ENCODE measurements at places on chromosomes 6 and 20.

- DNase-seq, result no peak
Measured at GRCh38 chr6:125546841-125547251, 202.6 kb upstream of the HEY2 start.

- no peak for DNase-seq
Measured at GRCh38 chr6:101779051-101779844, 385.7 kb downstream of the GRIK2 start.

DNA sequence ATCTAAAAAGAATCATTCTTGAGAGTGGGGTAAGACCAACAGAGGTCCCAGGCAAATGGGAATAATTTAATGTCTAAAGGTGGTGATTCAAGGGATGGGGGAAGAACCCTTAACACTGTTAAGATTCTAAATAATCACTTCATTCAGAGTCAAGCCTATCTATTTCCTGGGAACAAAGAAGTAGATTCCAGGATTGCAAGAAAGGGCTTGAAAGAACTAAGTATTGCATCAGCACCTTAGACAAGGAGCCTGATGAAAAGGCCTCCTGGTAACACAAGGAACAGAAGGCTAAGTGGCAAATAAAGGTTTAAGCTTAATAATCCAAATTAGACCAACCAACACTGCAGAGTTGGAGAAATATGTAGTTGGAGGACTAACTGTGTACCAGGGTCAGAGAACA lies 620.7 kb upstream of the BTBD3 start:
- DNase-seq, result no peak

GRCh38 chr6:93222071-93222851 lies 197.1 kb downstream of the EPHA7 start:
- no peak for DNase-seq

- no peak for DNase-seq
Measured at GRCh38 chr20:47508278-47508677, 6.6 kb downstream of the NCOA3 start.

GRCh38 chr6:69280858-69281257 lies 516.0 kb downstream of the LMBRD1 start:
- no peak for DNase-seq

DNA sequence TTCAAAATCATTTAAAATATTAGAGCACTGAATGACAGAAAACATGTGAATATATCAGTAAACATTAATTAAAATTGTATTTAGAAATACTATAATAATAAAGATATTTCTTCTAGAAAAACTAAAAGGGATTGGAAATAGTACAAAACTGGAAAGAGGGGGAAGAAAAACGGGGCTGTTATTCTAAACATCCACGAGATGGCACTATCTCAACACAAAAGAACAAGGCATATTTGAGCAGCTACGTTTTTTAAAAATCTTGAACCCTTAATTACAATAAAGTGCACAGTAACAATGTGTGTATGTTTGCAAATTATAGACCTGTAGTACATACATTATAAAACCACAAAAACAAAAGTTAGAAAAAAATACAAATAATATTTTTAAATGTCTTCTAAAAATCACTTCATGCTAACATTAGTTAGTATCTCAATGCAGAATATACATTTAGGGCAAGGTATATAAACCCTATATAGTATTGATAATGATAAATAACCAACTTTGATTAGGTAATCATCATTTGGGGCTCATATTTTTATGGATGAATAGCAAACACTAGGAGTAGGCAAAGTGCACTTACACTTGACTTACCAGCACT lies 42.5 kb upstream of the PNISR start:
- peak; percentile 33 for DNase-seq

DNA sequence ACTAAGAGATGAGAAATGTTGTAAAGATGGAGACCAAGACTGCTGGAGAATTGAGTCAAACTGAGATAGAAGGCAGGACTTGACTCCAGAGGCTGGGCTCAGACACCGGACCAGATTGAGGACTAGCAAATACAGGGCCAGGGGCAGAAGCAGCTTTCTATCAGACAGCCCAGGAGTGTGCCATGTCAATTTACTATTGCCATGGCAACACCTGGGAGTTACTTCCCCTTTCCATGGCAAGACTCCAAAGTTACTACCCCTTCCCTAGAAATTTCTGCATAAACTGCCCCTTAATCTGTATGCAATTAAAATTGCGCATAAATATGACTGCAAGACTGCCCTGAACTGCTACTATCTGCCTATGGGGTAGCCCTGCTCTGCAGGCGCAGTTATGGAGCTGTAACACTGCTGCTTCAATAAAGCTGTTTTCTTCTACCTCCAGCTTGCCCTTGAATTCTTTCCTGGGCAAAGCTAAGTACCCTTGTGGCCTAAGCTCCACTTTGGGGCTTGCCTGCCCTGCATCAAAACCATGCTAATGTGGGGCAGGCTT lies 90.1 kb upstream of the EDN1 start:
- DNase-seq, result no peak

- DNase-seq, result no peak
Measured at GRCh38 chr20:9109566-9109965, 40.7 kb downstream of the PLCB4 start.

DNA sequence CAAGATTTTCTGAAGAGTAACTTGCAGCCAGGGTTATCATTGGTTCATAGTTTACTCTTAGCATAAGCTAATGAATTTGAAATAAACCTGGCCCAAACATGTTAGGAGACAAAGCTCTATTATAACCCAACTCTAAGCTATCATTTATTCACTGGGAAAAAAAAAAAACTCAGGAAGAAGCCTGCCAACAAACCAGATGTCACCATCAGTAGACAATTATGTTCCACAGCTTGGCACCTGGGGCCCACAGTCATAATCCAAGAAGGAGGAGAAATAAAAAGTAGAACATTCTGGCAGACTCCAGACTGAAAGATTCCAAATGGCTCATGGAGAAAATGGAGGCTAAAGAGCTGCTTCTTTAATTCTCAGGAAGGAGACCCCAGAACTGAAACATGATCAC lies 100.0 kb upstream of the CNR1 start:
- no peak for DNase-seq

- peak; percentile 53 for DNase-seq
Measured at GRCh38 chr20:60210779-60211617, 252.8 kb downstream of the CDH26 start.

GRCh38 chr6:137792160-137793033 lies 74.7 kb upstream of the TNFAIP3 start:
- no peak for DNase-seq

- DNase-seq, result no peak
Measured at GRCh38 chr6:43705996-43706395, 18.4 kb upstream of the MRPS18A start.

DNA sequence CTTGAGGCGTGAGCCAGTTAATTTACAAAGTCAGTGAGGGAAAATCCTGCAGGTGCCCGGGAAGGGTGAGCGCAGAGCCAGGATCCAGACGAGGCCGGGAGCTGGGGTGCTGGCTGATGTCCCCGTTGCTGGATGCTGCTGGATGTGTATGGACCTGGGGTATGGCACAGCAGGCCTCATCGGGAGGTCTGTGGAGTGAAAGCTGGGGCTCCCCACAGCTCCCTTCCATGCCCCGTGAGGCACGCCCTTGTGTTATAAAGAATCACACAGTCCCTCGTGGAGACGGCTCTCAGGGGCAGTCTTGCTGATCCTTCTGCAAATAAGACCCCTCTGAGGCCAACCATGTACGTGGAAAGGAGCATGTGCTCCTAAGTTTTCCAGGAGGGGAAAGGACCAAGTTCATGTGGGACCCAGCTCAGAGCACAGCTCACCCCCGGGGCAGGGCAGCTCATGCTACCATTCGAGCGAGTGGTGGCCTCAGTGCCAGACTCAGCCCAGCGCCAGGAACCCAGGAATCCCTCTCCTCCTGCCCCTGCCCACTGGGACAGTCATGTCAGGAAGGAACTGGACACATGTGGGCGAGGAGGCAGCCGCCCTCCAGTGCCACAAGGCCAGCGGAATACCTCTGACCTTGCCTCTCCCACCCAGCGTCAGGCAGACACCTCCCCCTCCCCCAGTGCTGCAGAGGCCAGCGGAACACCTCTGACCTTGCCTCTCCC lies 97.5 kb downstream of the CDH4 start:
- no peak for DNase-seq

DNA sequence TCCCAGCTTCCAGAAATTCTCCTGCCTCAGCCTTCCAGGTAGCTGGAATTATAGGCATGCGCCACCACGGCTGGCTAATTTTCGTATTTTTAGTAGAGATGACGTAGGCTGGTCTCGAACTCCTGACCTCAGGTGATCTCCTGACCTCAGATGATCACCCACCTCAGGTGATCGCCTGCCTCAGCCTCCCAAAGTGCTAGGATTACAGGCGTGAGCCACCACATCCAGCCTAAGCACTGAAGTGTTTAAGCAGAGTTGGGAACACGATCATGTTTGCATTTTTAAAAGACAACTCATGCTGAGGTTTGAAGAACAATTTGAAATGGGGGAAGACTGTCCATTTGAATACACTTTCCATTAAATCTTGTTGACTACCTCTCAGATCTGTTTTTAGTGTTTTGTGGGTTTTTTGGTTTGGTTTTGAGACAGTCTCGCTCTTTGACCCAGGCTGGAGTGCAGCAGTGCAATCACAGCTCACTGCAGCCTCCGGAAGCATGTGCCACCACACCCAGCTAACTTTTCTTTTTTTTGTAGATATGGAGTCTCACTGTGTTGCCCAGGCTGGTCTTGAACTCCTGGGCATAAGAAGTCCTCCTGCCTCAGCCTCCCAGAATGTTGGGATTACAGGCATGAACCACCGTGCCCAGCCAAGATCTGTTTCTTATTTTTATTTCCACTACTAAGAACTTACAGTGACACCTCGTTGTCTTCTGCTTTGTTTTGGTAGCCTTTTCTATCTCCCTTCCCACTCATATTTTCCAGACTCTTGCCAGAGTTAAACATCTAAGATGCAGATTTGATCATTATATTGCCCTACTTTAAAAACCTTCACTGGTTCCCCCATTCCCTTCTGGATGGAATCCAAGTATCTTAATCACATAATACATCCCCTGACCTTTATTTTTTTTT lies 5.5 kb downstream of the CASP8AP2 start:
- no peak for DNase-seq

- DNase-seq, result peak; percentile 26
Measured at GRCh38 chr6:144283646-144284477, 1.3 kb upstream of the UTRN start.

DNA sequence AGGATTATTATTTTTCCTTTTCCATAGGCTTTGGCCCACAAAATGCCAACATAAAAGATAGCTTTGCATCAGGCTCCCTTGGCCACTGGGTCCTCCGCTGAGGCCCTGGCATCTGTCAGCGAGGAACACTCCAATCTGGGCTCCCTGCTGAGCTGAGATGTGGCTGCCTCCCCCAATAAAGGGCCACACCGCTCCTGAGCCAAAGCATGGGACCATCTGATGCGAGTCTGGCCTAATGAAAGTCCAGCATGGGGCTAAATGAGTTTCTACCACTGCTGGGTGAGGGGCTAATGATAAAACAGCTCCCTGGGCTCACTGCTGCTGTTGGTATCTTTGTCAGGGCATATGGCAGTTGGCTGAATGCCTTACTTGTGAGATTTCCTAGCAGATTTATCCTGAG lies 817.5 kb upstream of the SLC35B3 start:
- no peak for DNase-seq

DNA sequence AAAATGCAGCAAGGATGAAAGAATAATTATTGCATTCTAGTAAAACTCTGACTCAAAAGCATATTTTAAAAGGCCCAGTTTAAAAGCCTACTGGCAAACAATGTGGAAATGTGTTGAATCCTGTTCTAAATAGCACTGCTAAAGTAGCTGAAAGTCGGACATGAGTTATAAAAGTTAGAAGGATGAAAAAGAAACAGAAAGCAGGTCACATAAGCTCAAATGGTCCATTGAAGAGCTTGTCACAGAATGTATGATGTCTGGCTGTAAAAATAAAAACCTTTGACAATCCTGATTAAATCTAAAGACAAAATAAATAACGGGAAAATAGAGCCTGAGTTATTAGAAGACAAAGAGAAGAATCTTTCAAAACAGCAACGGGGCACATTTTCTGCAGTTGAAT lies 218.6 kb upstream of the UFL1 start:
- no peak for DNase-seq

- no peak for DNase-seq
Measured at GRCh38 chr20:51769976-51770615, 1.9 kb upstream of the ATP9A start.

GRCh38 chr6:125818225-125818657 lies 27.5 kb downstream of the NCOA7 start:
- DNase-seq, result no peak

DNA sequence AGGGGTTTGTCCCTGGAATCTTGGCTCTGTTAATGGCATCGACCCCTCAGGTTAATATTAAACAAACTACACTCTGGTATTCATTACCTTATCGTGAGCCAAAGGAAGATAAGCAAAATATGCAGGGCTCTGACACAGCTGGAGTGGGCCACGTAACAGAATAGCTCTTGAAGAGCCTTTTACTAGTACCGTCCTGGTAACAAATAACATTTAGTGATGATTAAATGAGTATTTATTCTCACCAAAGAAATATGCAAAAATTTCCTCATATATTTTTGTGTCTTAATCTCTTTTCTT lies 20.1 kb upstream of the UTRN start:
- DNase-seq, result peak; percentile 67

DNA sequence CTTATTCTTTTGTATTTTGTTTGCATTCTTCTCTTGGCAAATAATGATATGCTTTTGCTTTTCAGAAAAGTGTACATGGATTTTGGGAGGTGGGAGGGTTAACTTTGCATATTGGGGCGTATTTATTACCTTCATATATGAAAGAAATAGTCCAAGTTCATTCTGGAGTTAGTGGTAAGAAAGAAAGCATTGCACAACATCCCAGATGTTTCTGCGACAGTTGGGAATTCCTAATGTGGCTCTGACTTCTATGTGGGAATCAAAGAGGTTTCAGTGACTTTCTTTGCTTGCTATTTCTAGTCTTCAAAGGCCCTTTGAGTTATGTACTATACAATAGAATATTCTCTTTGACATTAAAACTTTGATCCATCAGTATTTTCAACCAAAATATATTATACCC lies 78.1 kb downstream of the MMUT start:
- DNase-seq, result no peak

GRCh38 chr6:43149265-43149664 lies 21.8 kb upstream of the SRF start:
- no peak for DNase-seq

DNA sequence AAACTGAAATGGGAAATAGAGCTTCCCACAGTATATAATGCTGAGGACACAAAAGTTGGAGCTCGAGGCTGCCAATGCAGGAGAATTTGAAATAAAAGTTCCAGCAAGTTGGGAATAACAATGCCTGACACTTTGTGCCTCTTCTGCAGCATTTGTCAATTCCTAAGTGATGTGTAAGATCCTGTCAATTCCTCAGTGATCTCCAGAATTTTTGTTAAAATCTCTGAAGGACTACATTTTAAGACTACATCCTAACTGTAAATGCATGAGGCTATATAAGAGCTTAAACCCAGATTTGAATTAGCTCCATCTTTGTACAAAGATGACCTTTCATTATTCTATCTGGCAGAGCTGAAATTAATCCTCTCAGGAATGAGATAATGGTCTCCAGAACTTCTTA lies 208.2 kb downstream of the COL12A1 start:
- DNase-seq, result no peak

- no peak for DNase-seq
Measured at GRCh38 chr20:17350321-17350720, 123.5 kb downstream of the PCSK2 start.

Data from ACHN (cell line).